ENCODE measurements at places on chromosomes 7 and 10. TPM values are rescaled to one million over a fixed set of nuclear protein-coding genes. Genes with fewer than 3 reads are reported as not detected.

ANKRD61 gene
- 0.26 TPM for total RNA-seq

ANKRD7 gene
- total RNA-seq = not detected

ASAH2 gene
- 1.9 TPM for total RNA-seq

UFSP1 gene
- 2.2 TPM for total RNA-seq

ABHD11 gene
- 5.6 TPM for total RNA-seq

- no peaks in the 10 kb centered on the region for H3K4me1 ChIP-seq
- no peaks in the 10 kb centered on the region for H3K27me3 ChIP-seq
- H3K36me3 ChIP-seq = no peaks in the 10 kb centered on the region
- no peak for DNase-seq
- no peak overlapping the region for H3K4me3 ChIP-seq
These were observed 7.8 kb upstream of the ZNF853 start for GRCh38 chr7:6607651-6608051.

- no peaks in the 10 kb centered on the region for H3K27me3 ChIP-seq
- H3K4me1 ChIP-seq = no peaks in the 10 kb centered on the region
- no peaks in the 10 kb centered on the region for H3K36me3 ChIP-seq
- H3K4me3 ChIP-seq = no peak overlapping the region
- no peak overlapping the region for H3K27ac ChIP-seq
- no peak for DNase-seq
These were observed 8.3 kb upstream of the ASZ1 start for GRCh38 chr7:117435475-117436043.

- DNase-seq = peak; percentile 65
- no peak overlapping the region for H3K4me3 ChIP-seq
- H3K27me3 ChIP-seq = no peaks in the 10 kb centered on the region
- no peaks in the 10 kb centered on the region for H3K36me3 ChIP-seq
These were observed 9.6 kb downstream of the TRIM56 start for GRCh38 chr7:101094791-101095375.

- H3K36me3 ChIP-seq = no peaks in the 10 kb centered on the region
- no peak for DNase-seq
- H3K4me3 ChIP-seq = no peak overlapping the region
- H3K27ac ChIP-seq = no peak overlapping the region
- no peaks in the 10 kb centered on the region for H3K27me3 ChIP-seq
- no peaks in the 10 kb centered on the region for H3K4me1 ChIP-seq
These were observed 28.0 kb downstream of the HERC4 start for GRCh38 chr10:68047122-68047521.

- no peaks in the 10 kb centered on the region for H3K27me3 ChIP-seq
- H3K27ac ChIP-seq = no peak overlapping the region
- H3K4me1 ChIP-seq = no peaks in the 10 kb centered on the region
- DNase-seq = no peak
These were observed 47.1 kb downstream of the SLC35G1 start for GRCh38 chr10:93940881-93941280.

DNA sequence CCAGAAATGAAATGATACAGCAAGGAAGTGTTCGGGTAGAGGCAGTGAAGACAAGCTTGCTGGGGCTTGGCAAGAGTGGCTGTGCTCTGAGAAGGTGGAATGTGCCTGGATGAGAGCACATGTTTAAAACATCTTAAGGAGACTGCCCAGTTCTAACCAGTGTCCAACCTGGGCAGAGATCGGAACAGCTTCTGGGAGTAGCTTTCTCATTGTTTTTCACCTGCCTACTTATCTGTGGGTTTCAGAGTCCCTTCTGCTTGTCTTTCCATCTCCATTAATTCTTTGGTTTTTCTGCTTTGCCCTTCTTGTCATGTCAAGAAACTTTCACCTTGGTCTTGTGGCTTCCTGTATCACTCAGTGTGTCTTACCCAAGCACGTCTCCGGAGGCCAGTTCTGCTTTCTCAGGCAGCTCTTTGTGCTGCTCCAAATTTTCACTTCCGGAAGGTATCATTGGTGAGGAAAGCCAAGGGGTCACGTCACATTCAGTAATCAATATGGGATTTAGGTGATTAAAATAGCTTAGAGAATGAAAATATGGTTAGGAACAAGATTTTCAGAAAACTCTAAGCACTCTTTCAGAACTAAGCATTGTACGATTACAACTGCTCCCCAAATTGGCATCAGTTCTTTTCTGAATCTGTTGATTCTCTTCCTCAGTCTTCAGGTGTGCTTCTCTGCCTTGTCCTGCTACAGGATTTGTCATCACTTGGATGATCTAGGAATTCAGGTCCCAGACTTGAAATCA, 5.5 kb upstream of the LAMB4 start:
- no peak overlapping the region for H3K4me3 ChIP-seq
- no peak for DNase-seq
- no peaks in the 10 kb centered on the region for H3K27me3 ChIP-seq
- H3K36me3 ChIP-seq = no peaks in the 10 kb centered on the region
- H3K4me1 ChIP-seq = no peaks in the 10 kb centered on the region
- no peak overlapping the region for H3K27ac ChIP-seq

DNA sequence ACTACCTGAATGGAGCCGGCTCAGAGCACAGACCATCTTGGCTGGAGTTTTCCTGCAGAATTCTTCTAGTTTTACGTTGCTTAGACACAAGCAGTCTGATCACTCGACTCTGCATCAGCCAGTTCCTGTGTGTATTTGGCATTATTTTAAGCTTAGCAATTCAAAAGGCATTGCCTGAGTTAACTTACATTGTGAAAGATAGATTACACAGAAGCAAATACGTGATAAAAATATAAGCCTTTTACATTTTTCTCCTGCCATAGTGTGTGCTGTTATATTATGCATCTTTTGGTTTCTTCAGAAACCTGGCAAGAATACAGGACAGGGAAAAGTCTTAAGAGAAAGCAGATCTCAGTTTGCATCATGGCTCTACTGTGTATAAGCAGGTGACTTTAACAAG, 98.1 kb downstream of the LRRC4 start:
- H3K4me1 ChIP-seq = no peaks in the 10 kb centered on the region
- no peaks in the 10 kb centered on the region for H3K36me3 ChIP-seq
- H3K27me3 ChIP-seq = no peaks in the 10 kb centered on the region
- no peak overlapping the region for H3K27ac ChIP-seq
- no peak for DNase-seq

Measured in right lobe of liver (tissue), 6 donors.